NCI-H146 (cell line): ENCODE measurements at places on chromosomes 12 and 14.

DNA sequence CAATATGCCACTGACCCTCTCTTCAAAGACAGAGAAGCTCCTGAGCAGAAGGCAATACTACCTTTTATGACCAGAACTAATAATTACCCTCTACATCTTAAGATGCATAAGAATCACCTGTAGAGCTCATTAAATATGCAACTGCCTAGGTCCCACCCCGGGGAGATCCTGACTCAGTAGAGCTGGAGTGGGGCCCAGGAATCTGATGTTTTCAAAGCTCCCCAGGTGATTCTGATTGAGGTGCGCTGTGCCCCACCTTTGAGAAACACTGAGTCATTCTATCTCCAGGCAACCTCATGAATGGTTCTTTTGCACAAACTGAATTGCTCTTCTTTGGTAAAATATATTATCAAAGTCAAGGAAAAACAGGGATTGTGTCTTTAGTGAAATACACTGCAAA, 149.3 kb upstream of the BMP4 start:
- no peak for DNase-seq

DNA sequence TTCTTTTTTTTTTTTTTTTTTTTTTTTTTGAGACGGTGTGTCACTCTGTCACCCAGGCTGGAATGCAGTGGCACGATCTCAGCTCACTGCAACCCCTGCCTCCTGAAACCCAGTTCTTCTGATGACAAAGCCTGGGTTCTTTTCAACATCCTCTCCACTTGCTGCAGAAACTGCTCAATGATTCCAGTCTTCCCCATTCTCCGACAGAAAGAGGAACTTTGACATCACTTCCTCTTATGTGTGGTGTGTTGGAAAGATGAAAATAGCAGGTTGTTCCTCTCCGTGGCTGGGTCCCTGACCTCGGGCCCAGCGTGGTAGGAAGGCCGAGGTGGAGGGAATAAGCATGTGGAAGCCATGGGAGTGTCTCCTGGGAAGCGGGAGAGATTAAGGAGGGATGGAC, 198.4 kb downstream of the PHETA1 start:
- DNase-seq, result no peak

DNA sequence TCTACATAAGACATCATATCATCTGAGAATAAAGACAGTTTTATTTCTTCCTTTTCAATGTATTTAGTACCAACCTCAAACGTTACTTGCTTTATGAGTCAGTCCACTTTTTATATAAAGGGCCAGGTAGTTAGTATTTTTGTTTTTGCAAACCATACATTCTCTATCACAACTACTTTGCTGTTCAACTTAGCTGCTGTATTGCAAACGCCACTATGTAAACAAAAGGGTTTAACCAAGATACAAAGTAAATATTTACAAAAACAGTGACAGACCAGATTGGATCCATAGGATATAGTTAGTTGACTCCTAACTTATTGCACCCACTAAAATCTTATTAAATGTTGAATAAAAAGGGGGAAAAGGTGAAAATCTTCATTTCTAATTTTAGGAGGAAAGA, 87.7 kb upstream of the FOXG1 start:
- no peak for DNase-seq

- DNase-seq, result peak; percentile 59
Measured at GRCh38 chr14:51095854-51096823, 1.2 kb upstream of the TRIM9 start.

- no peak for DNase-seq
Measured at GRCh38 chr12:53820514-53821306, 68.9 kb upstream of the CISTR start.

GRCh38 chr12:6927379-6928021, at the start of gene ATN1:
ATN1 (plus strand) TSS chr12:6927959; CDS start chr12:6934002, 6,043 bp downstream.
- peak; percentile 90 for DNase-seq

DNA sequence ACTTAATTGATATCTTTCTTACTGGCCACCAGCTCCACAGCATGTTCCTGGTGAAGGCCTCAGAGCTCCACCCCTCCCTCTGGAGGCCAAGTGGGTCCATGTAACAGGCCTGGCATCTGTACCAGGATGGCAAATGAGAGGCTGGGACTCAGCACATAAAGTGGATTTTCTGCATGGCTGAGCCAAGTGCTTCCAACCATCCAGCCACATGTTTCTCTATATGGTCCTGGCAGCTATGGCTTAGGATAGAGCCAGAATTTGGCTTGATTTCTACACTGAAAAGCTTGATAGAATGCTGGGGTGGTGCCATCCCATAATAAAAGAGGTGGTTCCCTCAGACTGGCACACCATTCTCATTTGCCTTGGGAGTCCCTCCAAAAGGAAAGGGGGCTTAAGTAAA, 94.1 kb downstream of the PAX9 start:
- DNase-seq, result no peak

GRCh38 chr12:27305673-27306456, 26.8 kb upstream of the BMAL2 start:
- peak; percentile 23 for DNase-seq

DNA sequence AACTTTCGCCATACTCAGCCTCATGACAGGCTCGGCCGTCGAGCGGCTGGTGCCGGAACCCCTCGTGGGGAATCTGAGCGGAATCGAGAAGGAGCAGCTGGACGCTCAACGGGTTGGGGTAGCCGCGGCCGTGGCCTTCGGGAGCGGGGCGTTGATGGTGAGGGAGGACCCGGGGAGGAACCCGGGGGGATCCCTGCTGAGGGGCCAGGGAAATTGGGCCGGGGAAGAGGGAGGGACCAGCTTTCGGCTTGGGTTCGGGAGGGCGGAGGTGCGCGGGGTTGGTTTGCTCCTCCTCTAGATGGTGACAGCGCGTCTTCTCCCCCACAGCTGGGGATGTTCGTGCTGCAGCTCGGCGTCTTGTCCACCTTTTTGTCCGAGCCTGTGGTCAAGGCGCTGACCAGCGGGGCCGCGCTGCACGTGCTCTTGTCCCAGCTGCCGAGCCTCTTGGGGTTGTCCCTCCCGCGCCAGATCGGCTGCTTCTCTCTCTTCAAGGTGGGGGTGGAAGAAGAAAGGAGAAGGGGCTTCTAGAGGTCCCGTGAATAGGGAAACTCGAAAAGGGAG, 9.8 kb downstream of the ARHGEF25 start:
- DNase-seq, result peak; percentile 48

GRCh38 chr12:28453686-28454085, 263.4 kb downstream of the CCDC91 start:
- no peak for DNase-seq

DNA sequence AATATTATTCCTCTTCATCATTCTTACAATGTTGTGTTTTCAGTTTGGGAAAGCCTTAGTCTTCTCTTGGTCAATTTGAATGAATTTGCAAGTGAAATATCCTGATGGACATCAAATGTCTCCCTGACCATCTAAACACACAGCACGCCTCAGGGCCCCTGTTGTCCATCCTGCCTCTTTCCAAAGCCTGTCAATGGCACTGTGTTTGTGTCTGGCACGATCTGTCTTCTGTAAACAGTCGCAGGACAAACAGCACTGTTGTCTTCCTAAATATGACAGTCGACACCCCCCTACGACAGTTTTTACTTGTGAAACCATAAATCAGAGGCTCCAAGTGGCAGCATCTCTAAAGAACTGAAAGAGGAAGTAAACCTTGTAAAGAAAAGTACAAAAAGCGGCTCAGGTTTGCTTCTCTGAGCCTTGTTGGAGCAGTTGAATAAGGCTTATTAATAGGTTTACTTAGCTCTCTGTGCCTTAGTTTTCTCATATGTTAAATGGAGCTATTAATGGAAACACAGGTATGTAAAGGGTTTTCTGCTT, 285.8 kb downstream of the NRXN3 start:
- DNase-seq, result no peak

DNA sequence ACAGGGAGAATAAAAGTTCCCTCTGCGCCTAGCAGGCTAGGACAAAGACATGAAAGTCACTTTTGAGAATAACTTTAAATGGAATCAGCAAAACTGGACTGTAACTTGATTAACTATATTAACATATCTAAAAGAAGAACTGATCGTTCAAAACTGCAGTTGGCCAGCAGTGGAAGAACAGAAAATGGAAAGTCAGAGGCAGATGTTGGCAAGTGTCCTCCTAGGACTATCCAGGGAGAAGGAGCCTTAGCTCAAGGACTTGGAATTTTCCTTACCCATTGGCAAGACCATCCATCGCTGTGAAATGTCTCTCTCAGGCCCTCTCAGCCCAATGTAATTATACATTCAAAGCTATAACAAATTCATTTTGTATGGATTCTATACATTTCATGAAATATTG, 419.7 kb downstream of the ATP23 start:
- DNase-seq, result no peak

- DNase-seq, result no peak
Measured at GRCh38 chr14:61642614-61642982, 52.7 kb upstream of the HIF1A start.

DNA sequence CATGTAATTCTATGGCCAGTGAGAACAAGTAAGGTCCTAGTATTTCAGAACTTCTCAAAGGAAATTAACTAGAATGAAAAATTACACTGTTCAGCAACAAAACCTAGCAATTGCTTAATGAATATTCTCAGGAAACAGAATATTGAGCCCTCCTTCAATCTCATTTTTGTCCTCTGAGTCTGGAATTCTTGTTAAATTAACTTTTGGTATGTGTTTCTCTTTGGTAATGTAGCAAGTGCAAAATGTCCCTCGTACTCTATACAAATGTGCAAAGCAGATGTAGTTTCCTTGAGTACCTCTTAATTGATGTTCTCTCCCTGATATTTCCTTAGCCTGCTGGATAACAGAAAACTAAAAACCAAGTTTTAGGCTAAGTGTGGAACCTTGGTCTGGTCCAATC, 190.8 kb upstream of the CNOT2 start:
- DNase-seq, result no peak

GRCh38 chr14:56794088-56794556, 16.2 kb downstream of the OTX2 start:
- no peak for DNase-seq

DNA sequence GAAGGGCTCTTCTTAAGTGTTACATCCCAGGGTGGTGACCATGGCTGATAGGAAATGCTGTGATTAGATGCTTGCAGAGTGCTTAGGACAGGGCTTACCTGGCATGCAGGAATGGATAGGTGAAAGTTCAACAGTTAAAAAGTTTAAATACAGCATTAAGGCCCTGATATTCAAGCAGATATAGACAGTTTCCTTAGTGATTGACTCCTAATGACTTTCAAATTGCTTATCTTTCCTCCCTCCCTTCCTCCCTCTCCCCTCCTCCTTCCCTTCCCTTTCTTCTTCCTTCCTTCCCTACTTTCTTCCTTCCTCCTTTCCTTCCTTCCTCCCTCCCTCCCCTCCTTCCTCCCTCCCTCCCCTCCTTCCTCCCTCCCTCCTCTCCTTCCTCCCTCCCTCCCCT, 244.6 kb upstream of the NOS1 start:
- no peak for DNase-seq

- no peak for DNase-seq
Measured at GRCh38 chr14:76760331-76761135, 735 bp upstream of the VASH1 start.

- no peak for DNase-seq
Measured at GRCh38 chr12:132507656-132508490, 17.9 kb downstream of the FBRSL1 start.

DNA sequence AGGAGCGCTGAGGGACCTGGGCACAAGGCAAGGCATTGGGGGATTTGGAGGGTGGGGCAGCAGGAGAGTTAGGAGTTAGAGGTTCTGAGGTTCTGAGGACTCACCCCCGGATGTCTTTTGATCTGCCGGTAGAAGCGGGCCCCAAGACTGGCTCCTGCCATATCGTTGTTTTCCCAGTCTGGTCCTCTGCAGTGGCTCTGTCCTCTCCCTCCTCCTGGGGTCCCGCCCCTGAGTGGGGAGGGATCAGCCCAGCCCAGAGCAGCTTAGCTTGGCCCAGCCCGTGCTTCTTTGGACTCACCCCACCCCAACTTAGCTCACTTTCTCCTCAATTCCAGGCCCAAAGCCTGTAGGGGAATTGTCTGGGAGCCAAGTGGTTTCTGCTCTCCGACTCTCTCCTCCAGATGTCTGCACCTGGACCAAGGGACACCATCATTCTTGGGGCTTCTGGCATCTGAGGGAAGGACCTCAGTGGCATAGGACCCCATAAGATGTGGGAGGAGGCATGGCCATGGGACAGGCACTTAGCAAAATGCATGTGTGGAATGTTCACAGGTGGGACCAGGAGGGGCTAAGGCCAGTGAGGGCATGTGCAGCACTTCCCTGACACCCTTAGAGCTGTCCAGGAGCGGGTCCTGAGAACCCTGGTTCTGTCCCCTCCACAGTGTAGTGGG, 7.5 kb downstream of the SHMT2 start:
- DNase-seq, result no peak

GRCh38 chr14:56900726-56901125, 90.4 kb upstream of the OTX2 start:
- no peak for DNase-seq

DNA sequence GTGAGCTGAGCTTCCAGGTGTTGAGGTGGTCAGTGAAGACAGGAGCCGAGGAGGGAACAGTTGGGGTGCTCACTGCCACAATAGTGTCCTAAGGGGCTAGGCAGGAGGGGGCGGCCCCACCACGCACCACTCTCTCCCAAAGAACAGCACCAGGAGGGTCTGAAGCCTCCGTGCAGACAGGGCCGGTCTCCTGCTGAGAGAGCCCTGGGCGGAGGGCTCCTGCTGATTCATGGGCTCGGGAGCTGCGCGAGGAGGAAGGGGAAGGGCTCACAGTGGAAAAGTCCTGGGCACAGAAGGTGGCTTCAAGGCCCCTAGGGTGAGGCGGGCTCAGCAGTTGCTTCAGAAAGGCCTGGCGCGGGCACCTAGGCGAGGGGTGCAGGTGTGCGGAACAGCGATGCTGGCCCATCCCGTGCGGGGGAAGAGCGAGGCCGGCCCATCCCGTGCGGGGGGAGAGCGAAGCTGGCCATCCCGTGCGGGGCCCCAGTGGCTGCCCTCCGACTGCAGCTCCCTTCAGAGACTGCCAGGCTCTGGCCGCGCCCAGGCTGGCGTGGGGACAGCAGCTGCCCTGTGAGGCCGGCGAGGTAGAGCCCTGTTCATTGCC, 176.7 kb downstream of the ADGRD1 start:
- no peak for DNase-seq

GRCh38 chr12:92539110-92539749, 163.6 kb upstream of the PLEKHG7 start:
- DNase-seq, result no peak

DNA sequence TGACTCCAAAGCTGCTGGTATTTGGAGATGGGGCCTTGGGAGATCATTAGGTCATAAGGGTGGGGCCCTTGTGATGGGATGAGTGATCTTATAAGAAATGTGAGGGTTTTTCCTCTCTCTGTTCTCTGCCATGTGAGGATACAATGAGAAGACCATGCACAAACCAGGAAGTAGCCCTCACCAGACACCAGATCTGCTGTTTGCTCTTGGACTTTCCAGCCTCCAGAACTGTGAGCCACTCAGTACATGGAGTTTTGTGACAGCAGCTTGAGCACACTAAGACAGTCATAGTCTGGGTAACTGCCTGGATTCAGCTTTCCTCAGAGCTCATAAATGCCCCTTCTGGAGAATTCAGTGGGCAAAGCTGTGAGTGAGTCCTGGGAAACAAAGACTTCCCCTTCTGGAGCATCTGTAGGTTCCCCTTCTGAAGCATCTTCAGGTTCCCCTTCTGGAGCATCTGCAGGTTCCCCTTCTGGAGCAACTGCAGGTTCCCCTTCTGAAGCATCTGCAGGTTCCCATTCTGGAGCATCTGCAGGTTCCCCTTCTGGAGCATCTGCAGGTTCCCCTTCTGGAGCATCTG, 11.0 kb upstream of the PPP4R3A start:
- no peak for DNase-seq

- DNase-seq, result peak; percentile 49
Measured at GRCh38 chr12:122021193-122021821, 377 bp upstream of the BCL7A start.
